ENCODE measurements at places on chromosomes 1 and 21. TPM values are rescaled to one million over a fixed set of nuclear protein-coding genes. Genes with fewer than 3 reads are reported as not detected.

DNA sequence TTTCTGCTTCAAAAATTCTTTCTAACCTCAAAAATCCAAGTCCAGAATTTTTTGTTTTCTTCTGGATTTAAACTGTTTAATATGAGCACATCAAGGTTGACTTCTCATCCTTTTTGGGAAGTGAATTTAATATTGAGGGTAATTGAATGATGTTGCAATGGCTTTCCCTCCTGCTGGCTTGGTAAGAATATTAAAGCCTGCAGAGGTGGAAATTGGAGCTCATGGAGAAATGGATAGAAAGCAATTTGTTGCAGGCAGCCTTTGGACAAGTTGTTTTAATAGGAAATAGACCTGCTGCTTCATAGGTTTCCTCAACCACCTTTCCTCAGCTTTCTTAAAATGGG is 124.7 kb downstream of the SYT2 start:
- DNase-seq = no peak

DNA sequence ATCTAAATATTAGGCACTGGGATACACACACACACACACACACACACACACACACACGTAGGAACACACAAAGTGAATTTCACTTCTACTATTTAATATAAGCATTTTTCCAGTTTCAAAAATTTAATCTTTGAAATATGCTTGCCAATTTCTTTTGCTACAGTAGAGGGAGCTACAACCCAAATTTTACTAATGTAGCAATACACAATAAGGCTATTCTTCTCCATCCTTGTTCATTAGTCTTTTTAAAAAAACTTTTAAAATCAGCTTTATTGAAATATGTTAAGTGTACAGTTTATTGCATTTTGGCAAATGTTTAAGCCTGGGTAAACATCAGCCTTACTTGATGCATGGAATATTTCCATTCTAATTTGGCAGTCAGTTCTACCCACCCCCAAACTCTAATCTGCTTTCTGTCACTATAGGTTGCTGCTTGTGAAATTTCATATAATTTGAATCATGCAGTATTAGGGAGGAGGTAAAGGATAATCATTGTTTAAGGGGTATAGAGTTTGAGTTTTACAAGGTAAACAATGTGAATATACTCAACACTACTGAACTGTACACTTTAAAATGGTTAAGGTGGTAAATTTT is 93.0 kb upstream of the TENT5C start:
- no peak for DNase-seq

DNA sequence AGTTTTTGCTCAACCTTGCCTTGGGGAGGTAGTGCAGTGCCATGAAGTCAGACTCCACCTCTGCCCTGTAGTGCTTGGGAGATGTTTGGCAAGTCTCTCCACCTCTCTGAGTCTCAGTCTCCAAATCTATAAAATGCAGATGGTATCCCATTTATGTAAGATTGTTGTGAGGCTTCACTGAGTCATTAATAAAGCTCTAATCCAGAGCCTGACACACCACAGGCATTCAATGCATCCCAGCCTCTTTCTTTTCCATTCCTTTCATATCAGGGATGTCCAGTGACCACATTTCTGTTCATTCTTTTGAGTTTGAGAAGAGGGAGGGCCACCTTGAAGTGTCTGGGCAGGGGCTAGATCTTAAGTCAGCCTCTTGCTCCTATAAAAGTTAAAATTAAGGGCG is 37.6 kb upstream of the LMO4 start:
- DNase-seq = no peak

- DNase-seq = no peak
These were observed 9.2 kb upstream of the CPT2 start for GRCh38 chr1:53187401-53187800.

DNA sequence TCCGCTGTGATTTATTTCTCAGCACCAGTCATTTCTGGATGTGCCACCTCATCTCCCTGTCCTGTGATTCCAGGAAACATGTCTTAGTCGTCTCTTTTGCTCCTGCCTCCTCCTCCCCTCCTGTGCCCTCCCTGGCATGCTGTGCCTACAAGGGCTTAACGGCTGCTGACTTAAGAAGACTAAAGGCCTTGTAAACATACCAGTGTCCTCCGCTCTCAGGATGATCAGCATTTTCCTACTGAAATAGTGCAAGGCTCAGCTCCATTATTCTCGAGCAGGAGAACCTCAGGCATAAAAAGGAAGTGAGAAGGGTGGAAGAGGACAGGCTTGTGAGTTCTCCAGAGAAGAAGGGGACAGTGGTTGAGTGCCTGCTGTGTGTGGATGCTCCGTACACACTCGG is 61.6 kb upstream of the RUNX3 start:
- no peak for DNase-seq

DNA sequence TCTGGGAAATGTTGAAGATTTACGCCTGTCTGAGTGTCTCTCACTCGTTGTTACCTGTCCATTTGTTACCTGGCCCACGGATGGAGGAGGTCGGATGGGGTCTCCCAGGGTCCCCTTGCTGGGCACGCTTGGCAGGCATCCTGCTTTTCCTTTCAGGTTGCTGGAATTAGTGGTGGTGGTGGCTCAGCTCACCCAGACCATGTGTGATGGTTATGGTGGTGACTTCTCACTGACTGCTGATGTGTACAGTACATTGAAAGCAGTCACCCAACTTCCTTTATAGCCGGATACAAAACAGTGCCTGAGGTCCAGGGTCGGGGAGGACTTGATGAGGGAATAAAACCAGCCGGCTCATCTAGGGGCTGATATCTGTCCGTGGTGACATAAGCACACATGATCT is 19.5 kb downstream of the MAPKAPK2 start:
- DNase-seq = no peak

DNA sequence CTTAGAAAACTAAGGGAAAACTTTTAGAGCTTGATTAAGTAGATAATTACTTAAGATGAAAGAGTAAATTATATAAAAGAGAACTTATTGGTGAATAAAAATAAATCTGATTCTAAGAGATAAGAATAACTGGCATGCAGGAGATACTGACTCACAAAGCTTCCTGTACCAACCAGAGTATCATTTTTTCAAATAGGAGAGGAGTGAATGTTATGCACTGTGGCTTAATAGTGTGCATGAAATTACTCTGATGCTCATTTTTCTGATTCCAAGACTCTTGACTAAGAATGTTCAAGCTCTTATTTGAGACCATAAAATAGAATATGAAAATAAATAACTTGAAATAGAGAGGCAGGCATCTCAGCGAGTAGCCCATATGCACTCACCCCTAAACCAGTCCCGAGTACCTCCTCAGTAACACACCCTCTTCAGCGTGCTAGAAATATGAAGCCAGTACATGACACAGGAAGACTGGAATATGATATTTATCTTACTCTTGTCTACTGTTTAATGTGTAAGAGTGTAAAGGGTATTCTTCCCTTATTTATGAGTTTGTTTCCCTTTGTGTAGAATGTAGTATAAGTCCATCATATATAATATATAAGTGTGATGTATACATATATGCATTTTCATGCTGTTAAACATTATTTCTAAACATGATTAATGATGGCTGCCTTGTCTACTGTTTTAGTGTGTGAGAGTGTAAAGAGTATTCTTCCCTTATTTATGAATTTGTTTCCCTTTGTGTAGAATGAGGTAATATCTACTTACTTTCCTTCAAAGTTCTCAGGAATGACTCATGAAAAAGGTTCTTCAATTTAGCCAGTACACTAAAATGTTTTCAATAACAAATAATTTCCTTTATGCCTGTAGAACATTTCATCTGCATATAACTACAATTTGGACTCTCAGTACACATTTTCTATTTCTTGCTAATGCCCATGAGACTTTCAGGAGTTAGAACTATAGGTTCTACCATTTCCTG is 99.2 kb upstream of the PALMD start:
- DNase-seq = no peak

DNA sequence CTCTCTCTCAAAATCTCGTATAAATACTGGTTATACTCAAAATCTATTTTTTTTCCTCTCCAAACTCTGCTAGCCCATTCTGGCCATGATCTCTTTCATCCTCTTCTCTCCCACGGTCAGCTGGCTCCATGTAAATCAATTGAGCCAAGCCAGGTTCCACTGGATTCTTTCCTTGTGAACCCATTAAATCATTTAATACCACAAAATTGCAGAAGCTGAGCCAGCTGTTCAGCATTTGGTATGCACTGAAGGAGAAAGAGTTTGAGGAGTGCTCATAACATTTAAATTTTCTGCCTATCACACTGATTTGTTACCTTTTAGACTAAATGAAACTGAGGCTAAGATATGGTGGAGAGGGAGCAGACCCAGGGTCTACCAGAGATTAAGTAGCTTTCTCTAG is 29.1 kb upstream of the TADA1 start:
- no peak for DNase-seq

- DNase-seq = no peak
These were observed 20.3 kb downstream of the NFIA start for GRCh38 chr1:61102621-61103020.

DNA sequence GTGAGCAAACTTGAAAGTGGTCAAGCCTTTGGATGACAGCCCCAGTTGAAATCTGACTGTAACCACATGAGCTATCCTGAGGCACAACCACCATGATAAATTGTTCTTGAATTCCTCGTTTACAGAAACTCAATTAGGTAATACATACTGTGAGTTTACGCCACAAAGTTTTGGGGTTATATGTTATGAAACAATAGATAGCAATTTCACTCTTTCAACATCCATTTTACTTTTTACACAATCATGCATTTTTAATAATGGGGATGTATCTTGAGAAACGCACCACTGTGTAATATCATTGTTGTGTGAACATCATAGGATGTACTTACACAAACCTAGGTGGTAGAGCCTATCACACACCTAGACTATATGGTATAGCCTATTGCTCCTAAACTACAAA is 35.4 kb downstream of the OR2C3 start:
- DNase-seq = no peak

DNA sequence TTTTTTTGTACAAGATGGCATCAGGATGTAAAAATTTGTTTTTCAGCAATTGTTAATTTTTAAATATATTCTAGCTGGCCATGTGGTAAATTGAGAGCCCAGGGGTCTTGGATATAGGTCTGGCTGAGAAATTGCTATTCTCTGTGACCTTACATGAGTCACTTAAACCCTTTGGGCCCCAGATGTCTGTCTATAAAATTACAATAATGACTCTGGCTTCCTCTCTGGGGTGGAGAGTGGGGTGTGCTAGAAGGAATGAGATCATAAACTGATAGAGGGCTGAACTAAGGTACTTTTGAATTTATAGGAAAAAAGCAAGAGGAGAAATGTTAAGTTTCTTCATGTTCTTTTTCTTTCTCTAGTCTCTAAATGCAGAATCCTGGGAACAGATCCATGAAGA is 12.4 kb upstream of the TCHH start:
- no peak for DNase-seq

DNA sequence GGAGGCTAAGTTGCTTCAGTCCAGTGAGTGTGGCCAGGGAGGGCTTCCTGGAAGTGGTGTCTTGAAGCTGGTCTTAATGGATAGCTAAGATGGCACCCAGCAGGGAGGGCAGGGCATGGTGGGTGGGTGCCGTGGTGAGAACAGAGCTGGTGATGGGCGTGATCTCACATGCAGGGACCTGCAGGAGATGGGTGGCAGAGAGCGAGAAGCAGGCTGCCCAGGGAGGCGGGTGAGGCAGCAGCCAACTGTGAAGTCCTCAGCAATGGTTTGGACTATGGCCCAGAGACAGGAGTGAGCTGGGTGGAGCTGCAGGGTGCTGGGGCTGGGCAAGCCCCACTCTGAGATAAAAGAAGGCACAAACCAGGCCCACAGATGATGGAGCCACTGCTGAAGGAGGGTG is 50.7 kb downstream of the UMODL1 start:
- DNase-seq = no peak

- no peak for DNase-seq
These were observed 186.1 kb upstream of the B3GALT2 start for GRCh38 chr1:193372553-193372952.

DCDC2B gene
- not detected for total RNA-seq

MYCL gene
- not detected for total RNA-seq

VN1R5 gene
- not detected for total RNA-seq

NTRK1 gene
- 1.5 TPM for total RNA-seq

EXTL1 gene
- 0.11 TPM for total RNA-seq

KLF17 gene
- total RNA-seq = not detected

KPRP gene
- not detected for total RNA-seq

HES2 gene
- total RNA-seq = not detected

All from CD8-positive, alpha-beta T cell (primary cell).